ENCODE measurements at places on chromosomes 3 and 15. TPM values are rescaled to one million over a fixed set of nuclear protein-coding genes. Genes with fewer than 3 reads are reported as not detected.

ADGRG7 gene
- total RNA-seq = not detected

ADAMTSL3 gene
- not detected for total RNA-seq

GRCh38 chr3:72903004-72903403, 15.2 kb downstream of the GXYLT2 start:
- peak; percentile 67 for DNase-seq

DNA sequence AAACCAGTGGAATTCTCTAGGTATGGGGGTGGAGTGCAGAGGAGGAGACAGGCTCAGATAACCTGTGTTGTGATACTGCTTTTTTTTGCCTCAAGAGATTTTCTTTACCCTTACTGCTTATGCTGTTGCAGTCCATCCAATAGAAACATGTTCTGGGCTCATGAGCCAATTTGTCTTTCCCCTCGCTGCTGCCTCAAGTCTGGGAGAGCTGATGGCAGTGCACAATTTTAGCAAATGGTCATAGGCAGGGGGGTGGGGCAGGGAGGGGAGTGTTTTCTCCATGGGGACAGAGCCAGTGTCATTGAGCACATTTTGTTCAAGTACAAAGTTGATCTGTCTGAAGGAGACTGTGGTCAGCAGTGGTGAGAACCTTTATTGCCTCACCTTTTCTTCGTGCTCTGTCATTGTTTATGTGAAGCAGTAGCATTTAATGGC, 134.9 kb downstream of the MBNL1 start:
- no peak for DNase-seq

DNA sequence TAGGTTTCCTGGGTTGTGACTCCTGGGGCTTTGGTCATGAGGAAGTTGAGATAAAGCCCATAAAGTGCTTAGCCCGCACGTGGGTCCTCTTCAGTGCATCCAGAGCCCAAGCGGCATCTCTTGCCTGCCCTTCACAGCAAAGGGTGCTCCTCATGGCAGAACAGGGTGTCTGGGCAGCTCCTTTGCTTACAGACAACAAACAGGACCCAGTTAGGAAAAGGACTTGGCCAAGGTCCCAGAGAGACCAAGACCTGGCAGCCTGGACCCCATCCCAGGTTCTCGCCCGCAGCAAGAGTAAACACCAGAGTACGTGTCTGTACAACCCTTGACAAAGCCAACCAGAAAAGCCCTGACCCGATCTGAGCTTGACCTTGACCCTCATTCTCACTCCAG, 27.0 kb downstream of the ALS2CL start:
- no peak for DNase-seq

GPR15 gene
- total RNA-seq = not detected

P2RY13 gene
- not detected for total RNA-seq

GRCh38 chr3:63067999-63068645, 192.9 kb upstream of the CADPS start:
- DNase-seq = peak; percentile 19

DNA sequence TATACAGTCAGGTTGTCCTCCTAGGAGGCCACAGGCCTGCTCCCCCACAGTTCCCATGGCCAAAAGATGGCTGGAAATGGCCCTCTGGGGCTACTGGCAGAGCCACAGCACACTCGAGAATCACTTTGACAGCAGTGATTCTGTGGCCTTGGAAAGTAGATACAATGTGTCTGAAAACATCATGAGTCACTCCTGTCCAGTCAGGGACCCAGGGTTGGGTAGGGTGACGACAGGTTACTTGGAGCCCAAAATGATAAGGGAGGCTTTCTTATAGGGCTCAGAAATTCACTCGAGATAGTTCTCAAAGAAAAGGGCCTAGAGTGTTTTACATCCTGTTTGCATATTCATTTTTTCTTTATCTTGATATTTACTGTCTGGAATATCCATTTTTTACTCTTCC, 24.3 kb downstream of the MRPS25 start:
- no peak for DNase-seq

DNA sequence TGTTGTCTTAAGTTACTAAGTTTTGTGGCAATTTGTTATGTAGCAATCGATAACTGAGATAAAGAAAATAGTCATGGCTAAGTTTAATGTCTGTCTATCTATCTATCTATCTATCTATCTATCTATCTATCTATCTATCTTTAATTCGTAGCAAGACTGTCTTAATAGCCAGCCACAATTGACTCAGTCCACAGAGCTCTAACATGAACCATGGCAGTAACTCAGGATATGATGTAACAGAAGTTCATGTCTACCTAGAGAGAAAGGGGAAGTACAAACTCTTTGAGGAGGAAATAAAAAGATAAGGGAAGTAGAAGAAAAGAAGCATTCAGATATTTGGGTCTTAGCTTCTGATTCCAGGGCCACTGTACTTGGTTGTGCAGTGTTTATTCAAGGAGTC, 61.5 kb upstream of the FNDC3B start:
- no peak for DNase-seq

DNA sequence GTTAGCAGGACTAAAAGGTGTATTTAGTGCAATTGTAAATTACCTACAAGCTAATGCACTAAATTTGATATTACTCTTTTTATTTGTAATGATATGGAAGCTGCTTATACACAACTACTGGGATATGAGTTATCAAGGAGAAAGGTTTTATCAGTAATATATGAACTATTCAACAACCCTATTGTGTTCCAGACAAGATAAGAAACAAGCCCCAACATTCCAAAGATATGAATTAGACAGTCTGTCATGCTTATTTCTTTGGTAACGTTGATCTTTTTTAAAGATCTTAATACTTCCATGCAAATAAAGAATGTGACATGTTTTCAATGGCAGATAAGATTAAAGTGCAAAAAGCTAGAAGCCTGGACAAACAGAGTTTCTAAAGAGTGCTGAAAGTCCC, 314.0 kb upstream of the THBS1 start:
- DNase-seq = no peak

- peak; percentile 72 for DNase-seq
Observed at GRCh38 chr3:120642368-120642948, 39.6 kb downstream of the HGD start.

- no peak for DNase-seq
Observed at GRCh38 chr3:4997946-4998345, 18.7 kb downstream of the BHLHE40 start.

FHIT gene
- total RNA-seq = 2.1 TPM

DNA sequence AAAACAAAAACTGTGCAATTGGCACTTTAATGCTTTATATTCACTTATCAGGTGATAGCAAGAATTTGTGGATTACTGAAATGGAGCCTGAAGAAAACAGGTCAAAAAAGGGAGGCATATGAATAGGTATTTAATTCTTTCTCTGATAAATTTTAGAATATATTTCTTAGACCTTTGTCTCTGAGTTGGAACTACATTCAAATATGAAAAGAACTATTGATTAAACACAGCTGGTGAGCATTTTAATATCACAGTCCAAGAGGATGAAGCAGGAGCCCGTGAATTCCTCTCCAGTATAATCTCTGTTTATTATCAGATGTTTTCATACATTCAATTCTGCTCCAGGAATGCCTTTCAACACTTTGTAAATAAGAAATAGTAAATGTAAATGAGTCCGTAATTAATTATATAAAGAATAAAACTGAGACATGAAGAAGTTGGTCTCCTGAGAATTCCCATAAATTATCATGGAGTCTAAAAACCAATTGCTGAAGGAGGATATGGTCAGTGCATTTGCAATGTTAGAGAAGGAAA, 86.3 kb upstream of the ARHGEF26 start:
- no peak for DNase-seq

GRCh38 chr15:75346796-75347221, at the start of gene NEIL1:
Gene NEIL1, plus strand, starts transcription at chr15:75347039. Its CDS starts 1,867 bp downstream, at chr15:75348906.
- no peak for DNase-seq

AGTR1 gene
- 0.10 TPM for total RNA-seq

- no peak for DNase-seq
Observed at GRCh38 chr3:27869152-27869551, 147.0 kb upstream of the EOMES start.

DNA sequence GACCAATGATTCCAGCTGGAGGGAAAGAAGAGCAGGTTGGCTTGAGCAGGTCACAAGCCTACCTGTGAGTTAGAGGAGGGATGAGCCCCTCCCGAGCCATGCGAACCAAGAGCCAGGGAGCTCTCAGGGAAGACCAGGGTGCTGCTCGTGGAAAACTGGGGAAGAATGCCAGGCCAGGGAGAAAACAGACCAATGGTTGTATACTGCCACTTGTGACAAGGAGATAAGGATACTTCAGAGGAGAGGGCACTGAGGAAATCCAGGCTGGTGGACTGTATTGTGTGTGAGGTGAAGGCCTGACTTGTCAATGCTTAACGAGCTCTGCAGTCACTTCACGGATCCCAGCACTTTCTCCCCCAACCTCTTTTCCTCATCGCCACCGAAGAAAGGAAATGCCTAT, 177.7 kb downstream of the SSR3 start:
- DNase-seq = no peak

DNA sequence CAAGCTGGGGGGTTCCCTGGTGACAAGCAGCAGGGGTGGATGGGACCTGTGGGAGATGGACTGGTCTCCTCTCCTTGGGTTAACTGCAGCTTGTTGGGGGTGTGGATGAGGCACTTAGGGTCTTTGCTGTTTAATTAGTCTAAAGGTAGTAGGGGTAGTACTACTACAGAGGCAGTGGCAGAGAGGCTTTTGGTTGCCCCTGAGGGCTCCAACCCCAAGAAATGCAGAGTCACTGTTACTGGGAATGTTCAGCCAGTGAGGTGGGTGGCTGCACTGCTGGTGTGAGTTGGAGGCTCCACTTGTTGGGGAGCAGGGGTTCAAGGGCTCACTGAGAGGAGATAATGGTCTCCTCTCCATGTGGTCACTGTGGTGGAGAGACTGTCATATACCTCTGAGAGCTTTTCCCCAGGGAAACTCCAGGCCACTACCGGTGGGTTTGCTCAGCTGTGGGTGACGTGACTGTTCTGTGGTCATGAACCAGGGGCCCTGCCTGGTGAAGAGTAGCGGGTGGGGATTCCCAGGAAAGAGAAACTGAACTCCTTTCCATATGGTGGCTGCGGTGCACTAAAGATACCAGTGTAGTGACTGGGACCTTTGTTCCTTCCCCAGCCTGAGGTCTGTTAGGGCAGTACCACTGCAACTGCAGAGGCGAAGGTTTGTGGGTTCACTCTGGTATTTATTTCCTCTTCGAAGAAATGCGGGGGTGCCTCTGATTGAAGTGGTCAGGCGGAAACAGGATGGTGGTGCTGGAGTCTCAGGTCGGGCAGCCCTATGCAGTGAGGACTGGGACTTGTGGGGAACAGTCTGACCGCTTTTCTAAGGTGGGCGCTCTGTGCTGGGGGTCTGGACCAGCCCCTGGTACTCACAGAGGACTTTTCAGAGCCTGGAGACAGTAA, 68.9 kb upstream of the TNFSF10 start:
- no peak for DNase-seq

Measured in NCI-H460 (cell line).